ENCODE measurements at places on chromosomes 11 and 22.

DNA sequence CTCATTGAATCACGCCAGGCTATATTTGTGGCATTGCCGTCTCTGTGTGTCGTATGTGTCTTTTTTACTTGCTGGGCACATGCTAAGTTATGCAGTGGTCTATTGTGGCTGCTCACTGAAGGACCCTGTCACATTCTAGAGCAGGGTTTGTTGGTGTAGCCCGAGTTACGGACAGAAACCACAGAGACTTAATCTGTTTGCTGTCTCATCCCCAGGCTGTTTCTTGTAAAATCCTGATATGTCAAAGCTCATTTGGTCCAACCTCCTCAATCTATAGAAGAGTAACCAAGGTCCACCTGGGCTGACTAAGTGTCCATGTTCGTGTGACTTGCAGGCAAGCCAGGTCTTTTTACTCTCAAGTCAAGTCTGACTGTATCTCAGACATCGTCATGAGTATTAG is 5.0 kb downstream of the DPF2 start:
- no peak for DNase-seq

- DNase-seq: no peak
Measured at GRCh38 chr11:124801014-124801413, 808 bp upstream of the MSANTD2 start.

- DNase-seq: no peak
Measured at GRCh38 chr11:133149698-133150097, 382.6 kb downstream of the OPCML start.

DNA sequence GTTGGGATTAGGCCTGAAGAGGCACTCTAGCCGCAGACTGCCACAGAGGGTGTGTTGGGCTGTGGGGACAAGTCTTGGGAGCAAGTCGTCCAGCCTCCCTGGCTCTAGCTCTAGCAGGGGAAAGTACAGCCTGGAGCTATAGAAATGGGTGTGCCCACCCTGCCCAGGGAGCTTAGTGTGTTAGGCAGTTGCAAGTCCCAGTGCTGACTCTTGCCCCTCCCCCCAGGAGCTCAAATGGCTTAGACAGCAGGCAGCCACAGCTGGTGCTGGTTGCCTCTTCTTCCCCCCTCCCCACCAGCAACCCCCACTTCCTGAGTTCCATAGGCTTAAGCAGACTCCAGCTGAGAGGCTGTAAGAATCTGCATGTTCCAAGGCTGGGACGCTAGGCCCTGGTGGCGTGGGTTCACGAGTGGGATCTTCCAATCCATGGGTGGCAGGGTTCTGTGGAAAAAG is 61.2 kb downstream of the GUCY1A2 start:
- DNase-seq: no peak

DNA sequence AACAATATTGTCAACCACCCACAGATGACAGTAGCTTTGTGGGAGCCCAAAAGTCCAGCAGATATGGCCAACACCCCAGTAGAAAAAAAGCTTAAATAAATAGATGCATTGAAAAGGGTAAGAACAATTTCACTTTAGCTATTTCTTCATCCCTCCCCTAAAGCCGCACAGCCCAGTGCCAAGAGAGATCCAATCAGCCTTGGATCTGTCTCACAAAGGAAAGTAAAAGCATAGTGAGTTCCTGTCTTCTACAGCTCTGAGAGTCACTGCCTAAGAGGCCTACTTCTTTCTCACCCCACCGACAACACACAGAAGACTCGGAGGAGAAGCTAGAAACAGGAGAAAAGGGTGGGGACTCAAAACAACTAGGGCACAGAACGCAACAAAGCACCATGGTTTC is 196.4 kb downstream of the SBF2 start:
- no peak for DNase-seq

DNA sequence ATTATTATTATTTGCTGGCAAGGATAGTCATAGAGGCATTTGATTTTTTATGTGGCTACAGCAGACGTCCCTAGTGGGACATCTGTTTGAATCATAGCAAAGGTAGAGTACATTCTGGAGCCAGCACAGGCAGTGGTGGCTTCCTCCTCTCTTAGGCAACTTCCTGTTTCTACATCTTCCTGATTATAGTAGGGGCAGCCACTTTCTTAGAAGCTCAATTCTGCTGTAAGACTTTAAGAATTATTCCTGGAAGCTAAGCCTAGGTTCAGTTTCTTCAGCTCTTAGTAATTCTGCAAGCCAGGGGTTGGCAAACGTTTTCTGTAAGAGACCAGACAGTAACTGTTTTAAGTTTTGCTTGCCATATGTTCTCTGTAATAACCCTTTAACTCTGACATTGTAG is 129.3 kb upstream of the TENM4 start:
- no peak for DNase-seq

DNA sequence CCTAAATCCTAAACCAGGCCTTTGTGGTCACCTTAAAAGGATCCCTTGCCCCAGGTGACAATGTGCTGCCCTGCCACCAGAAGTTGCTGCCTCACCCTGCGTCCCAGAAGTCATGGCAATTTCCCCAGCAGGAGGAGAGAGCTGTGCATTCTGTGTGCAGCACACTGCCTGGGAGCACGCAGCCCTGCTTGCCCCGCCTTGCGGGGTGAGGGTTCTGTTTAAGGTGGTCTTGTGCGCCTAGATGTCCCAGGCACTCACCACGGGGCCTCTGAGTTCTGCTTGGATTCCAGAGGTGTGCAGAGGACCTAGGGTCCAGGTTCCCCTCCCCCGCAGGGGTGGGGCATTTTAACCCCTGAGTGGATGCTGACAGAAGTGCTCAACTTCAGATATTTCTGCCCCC is 95.0 kb downstream of the GRAMD1B start:
- DNase-seq: no peak

- DNase-seq: no peak
Measured at GRCh38 chr11:95318498-95318897, 87.5 kb upstream of the SESN3 start.

GRCh38 chr11:2778630-2779498 is 79.1 kb upstream of the KCNQ1OT1 start:
- DNase-seq: peak; percentile 61

DNA sequence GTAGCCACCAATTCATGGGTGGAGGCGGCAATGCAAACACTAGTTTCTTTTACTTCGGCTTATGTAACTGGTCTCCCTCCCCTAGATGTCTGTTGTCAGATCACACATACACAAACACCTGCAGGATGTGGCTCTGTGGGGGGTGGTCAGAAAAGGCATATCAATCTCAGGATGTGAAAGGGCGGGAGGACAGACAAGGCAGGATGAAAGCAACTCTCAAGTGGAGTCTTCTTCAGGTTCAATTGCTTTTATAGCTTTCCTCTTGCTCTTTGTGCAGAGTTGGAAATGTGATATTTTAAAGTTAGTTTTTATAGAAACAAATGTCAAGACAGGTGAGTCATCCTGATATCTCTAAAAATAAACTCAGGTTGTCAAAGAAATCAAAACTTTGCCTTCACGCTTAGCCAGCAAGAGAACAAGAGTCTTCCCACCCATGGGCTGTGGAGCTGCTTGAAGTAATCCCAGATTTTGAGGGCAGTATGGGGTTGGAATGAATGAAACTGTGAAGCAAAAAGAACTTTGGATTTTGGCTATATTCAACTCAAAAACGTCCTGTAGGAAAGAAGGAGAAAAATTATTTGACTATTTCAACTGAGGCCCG is 423.4 kb downstream of the GUCY1A2 start:
- no peak for DNase-seq

DNA sequence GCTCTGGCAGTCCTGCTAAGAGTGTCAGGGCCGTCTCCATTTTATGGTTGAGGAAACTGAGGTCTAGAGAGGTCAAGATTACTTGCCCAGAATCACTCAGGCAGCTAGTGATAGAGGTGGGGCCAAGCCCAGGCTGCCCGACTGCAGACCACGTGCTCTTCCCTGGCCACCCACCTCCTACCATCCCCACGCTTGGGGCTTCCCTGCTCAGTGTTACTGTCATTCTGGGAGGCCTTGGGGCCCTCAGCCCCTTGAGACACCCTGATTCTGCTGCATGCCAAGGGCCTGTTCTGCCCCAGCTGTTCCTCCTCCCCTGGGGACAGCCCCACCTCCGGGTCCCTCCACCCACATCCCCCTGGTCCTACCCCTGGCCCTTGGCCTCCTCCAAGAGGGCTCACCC is 17.2 kb upstream of the TAB1 start:
- no peak for DNase-seq

GRCh38 chr11:96101146-96101545 is 177.2 kb upstream of the MTMR2 start:
- no peak for DNase-seq

GRCh38 chr11:2766166-2766565 is 66.4 kb upstream of the KCNQ1OT1 start:
- DNase-seq: no peak

DNA sequence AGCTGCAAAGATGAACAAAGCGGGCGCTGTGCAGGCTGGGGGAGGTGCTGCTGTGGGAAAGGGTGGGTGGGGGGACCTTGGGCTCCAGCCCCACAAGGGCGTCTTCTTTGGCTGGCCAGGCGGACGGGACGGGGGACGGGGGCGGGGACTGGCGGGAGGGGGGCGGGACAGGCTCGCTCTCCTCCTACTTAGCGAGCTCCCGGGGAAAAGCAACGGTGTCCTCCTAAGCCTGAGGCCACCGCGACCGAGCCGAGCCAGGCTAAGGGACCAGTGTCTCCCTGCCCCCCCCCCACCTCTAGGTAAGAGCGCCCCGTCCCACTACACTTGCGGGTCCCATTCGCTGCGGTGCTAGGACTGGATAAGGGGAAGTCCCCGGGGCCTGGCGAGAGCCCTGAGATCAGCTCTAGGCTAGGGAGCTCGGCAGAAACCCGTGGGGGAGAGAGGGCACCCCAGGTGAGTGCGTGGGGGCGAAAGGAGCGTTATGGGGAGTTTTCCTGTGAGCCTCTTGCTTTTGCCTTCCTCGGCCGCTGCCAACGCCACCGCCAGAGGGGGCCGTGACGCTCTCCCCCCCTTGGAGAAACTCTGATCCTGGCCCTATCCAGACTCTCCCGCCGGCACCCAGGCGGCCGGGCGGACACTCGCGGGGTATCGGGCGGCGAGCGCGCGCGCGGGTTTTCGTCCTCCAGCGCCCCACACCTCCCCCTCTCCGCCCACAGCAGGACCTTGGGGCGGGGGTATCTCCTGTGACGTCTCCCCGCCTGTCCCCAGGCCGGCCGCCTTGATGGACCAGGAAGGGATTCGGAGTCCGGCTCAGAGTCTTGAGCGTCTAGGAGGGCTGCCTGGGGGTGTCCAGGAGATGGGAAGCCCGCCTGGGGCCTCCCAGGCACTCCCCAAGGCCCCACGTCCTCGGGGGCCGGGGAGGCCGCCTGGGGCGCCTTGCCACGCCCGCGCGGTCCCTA is at the start of gene PHLDB1:
Gene PHLDB1 (plus strand): TSS at position 215 of the 959 bp plus-strand sequence. CDS start 6,222 bp downstream, outside the sequence.
- peak; percentile 82 for DNase-seq

GRCh38 chr11:11555208-11555607 is 66.6 kb downstream of the GALNT18 start:
- no peak for DNase-seq

- DNase-seq: no peak
Measured at GRCh38 chr22:40190501-40190900, 12.8 kb downstream of the TNRC6B start.

DNA sequence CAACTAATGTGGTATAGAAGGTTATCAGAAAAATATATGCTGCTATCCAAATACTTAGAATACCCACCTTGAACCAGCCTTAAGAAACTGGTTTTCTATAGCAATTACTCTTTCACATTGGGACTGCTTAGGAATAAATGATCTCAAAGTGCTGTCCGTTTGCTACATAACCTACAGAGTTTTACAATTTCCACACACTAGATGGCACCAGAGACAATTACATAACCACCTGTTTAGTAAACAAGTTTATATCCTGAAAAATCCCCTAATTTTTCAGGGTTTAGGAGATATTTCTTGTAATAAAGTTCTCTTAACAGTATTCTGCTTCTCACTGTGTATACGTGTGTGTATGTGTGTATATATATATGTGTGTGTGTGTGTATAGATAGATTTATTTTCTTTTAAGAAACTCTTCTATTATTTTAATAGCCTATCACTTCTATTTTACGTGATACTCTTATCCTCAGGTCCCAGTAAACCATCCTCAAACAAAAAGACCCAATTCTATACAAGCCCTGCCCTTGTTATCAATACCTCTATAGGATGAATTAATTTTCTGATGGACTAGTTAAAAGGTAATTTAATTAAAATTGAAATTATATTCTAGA is 6.7 kb upstream of the OR5I1 start:
- no peak for DNase-seq

- DNase-seq: peak; percentile 24
Measured at GRCh38 chr22:49444781-49445180, 382.9 kb downstream of the BRD1 start.

- DNase-seq: no peak
Measured at GRCh38 chr11:58028687-58029411, 1.9 kb upstream of the OR6Q1 start.

- DNase-seq: no peak
Measured at GRCh38 chr22:33821290-33821689, 99.0 kb downstream of the LARGE1 start.

- no peak for DNase-seq
Measured at GRCh38 chr11:110903830-110904229, 191.6 kb upstream of the ARHGAP20 start.

DNA sequence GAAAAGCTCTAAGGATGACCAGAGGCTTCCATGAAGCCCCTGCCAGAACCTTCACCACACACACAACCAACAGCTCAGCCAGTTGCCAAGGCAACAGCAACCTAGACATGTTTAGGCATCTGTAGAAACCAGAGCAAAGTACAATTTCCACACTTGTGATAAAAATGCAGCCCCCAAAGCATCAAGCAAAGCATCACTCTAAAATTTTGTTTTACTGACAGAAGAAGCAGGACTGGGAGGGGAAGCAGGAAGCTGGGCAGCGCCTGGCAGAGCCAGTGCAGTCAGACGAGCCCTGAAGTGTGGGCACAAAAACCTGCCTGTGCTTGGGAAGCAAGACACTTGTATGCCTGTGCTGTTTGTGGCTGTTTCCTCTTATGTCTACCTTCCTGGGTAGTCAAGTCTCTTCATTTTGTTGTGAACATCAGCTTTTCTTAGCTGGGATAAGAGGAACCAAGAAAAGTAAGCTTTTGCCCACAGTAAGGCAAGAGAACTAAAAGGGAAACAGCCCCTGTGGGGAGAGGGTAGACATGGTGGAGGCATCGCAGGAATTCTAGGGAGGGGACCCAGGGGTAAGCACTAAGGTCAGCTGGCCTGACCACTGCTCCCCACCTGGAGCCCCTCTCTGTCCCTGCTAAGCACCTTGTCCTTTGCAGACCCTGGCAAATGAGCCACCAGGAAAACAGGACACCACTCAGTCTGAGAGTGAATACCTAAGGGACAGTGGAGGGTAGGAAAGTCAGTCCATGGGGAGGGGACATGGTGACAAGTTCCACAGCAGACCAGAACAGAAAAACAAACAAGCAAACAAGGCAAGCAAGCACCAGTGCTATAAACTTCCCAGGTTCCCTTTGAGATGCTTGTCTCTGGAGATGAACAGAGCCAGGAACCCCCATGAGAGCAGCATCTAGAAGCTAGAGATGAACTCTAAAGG is 13.4 kb downstream of the PACSIN2 start:
- no peak for DNase-seq

- no peak for DNase-seq
Measured at GRCh38 chr11:34667810-34668582, 47.1 kb downstream of the EHF start.

GRCh38 chr22:37121887-37122591 is 12.5 kb upstream of the TMPRSS6 start:
- DNase-seq: peak; percentile 96
